ENCODE measurements at places on chromosomes 6 and 20. TPM values are rescaled to one million over a fixed set of nuclear protein-coding genes. Genes with fewer than 3 reads are reported as not detected.
A peak's percentile ranks its signal among the peaks of the same experiment; 100 is the strongest.

DNA sequence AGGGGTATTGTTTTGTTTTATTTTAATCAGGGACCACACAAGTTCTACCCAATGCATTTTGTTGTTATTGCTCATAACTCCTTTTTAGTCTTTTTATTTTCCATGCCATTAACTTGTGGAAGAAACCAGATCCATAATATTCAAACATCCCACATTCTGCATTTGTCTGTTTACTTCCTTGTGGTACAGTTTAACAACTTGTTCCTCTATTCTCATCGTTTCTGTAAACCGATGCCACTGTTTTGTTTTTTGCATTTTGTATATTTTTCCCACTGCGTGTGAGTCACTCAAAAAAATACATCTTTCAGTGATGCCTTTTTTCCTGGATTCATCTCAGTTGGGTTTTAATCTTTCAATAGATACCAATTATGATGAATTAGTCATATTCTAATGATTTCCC lies 22.3 kb downstream of the SF3B5 start:
- DNase-seq = no peak

The C6orf58 gene
- total RNA-seq = not detected

DNA sequence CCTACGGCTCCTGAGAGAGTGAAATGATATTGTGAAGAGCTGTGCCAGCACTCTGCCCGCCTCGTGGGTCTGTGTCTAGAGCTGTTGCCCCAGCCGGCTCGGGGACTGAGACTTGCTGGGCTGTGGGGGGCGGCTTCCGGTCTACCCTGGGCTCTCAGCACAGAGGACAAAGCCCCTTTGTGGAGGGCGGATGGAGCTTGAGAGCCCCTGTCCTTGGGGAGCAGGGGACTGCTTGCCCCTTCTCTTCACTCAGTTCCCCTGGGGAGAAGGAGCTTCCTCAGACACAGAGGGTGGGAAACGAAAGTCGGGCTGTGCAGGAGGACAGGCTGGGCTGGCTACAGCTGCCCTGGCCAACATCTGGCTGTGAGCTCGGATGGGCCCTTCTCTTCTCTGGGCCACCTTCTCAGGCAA lies 11.0 kb downstream of the SRC start:
- DNase-seq = no peak

The SLC35D3 gene
- total RNA-seq = not detected

- no peak for DNase-seq
These were observed 23.3 kb downstream of the EDN3 start for GRCh38 chr20:59323731-59324130.

The OOEP gene
- 0.38 TPM for total RNA-seq

The IFT52 gene
- 19.4 TPM for total RNA-seq

The PAX1 gene
- total RNA-seq = not detected

DNA sequence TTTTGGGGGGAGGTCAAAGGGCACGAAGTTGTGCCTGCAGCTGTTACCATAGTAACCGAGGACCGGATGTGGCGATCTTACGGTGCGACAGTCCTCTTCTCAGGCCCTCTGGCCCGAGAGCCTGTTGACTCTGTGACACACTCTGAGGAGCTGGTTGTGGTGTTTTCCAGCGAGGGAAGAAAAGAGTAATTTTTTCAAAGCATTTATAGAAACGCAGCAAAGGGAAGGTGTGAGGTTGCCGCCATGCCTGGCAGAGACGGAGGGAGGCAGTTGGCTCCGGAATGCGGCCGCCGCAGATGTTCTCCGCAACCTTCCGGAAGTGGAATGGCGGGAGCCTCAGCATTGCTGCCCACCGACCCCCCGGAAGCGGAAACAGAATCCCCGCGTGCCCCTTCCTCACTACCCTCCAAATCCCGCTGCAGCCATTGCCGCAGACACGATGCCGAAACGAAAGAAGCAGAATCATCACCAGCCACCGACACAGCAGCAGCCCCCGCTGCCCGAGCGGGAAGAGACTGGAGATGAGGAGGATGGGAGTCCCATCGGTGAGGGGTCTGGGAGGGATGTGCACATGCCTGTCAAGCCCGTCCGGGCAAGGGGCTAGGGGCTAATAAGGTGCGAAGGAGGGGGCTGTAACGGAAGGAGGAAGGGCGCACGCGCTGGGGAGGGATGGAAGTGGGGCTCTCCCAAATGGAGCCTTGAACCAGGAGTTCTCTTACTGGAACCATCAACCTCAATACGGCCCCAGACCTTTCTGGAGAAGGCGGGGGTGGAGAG lies at the start of gene PRR3:
Gene PRR3 (plus strand): TSS at position 390 of the 777 bp plus-strand sequence. CDS start 50 bp downstream, at position 440.
- peak; percentile 94 for DNase-seq

GRCh38 chr20:8292793-8293192 lies 160.7 kb downstream of the PLCB1 start:
- no peak for DNase-seq

DNA sequence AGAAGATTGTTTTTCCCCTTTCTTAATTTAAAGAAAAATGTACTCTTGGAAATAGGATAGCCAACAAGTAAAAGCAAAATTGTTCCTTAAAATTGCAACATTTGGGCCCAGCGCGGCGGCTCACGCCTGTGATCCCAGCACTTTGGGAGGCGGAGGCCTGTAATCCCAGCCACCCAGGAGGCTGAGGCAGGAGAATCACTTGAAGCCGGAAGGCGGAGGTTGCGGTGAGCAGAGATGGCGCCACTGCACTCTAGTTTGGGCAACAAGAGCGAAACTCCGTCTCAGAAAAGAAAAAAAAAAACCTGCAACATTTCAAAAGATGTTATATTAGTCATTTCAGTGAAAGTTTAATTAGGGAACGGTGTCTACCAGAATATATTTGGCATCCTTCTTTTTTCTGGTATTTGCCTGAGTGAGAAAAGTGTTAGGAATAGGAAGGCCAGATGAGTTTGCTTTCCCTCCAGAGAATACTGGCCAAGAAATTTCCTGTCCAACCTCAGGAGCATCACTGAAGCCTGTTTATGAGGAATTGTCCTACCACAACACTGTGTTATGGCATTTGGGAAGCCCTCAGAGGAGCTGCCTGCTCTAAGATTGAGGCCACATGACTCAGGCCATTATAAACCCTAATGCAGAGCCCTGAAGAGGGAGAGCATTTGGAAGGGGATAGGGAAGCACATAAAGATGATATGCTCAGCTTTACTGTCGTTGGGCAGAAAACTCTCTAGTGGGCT lies 1.2 kb upstream of the GJA1 start:
- DNase-seq = no peak

The PNPLA1 gene
- total RNA-seq = 2.0 TPM

DNA sequence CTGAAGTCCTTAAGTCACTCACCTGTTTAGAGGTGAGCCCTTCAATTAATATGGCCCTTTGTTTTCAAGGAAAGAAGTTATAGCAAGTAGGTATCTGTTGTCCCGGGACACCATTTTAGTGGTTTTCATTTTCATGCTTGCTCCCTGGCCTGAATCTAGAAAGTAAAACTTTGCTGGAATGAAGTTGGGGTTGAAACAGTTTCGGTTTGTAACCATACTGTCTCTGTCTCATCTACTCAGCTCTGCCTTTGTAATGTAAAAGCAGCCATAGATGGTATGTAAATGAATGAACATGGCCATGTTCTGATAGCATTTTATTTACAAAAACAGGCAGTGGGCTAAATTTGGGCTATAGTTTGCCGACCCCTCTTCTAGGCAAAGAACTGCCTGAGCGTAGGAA lies 64.9 kb upstream of the GNRH2 start:
- no peak for DNase-seq

The IPCEF1 gene
- total RNA-seq = 4.5 TPM

The PRKN gene
- 2.1 TPM for total RNA-seq

The STMND1 gene
- not detected for total RNA-seq

GRCh38 chr6:134315974-134316441 lies 1.9 kb downstream of the SGK1 start:
- DNase-seq = no peak

- DNase-seq = no peak
These were observed 113.1 kb upstream of the DOK5 start for GRCh38 chr20:54362283-54362682.

- no peak for DNase-seq
These were observed 31.8 kb upstream of the ELMO2 start for GRCh38 chr20:46438156-46438750.

The TINAG gene
- not detected for total RNA-seq

DNA sequence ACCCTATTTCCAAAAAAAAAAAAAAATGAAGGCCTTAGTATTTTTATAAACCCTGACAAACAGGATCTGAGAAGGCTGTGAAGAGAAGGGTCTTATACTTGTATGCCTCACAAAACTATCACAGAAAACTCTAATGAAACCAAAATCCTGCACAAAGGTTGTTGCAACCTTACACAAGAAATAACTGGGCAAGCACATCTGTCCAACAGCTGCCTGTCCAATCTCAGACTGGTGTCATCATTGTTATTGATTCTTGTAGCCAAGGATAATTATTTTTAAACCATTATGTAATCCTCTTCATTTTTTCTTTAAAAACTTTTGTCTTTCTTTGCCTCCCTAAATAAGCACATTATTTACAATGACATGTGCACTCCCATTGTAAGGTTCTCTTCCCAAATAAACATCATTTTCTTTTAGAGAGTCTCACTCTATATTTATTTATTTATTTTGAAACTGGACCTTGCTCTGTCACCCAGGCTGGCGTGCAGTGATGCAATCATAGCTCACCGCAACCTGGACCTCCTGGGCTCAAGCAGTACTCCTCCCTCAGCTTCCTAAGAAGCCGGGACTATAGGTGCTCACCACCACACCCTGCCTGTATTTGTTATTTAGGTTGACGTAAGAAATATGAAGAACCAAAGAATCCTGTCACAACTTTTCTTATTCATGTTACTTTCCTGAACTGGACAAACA lies 697.1 kb downstream of the DOK5 start:
- DNase-seq = no peak
